ENCODE measurements at places on chromosomes 11 and 22.

DNA sequence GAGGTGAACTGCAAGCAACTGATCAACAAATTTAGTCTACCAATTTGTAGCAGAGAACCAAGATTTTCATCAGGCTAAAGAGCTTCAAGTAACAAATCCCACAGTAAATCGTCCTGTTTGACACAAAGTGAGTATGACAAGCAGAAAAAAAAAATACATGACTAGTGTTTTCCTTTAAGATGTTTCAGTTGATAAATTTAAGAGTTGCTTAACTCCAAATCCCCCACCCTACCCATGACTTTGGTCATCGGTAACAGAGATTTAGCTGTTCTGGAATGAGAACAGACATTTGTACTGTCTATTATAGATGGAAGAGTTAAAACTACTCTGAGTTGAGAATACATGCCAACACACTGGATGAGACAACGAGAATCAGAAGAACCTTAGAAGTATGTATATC lies 165.0 kb upstream of the MTMR2 start:
- DNase-seq, result no peak

GRCh38 chr22:17566776-17567175 lies 3.5 kb downstream of the SLC25A18 start:
- DNase-seq, result no peak

- no peak for DNase-seq
These were observed 22.9 kb upstream of the RCE1 start for GRCh38 chr11:66820381-66820780.

DNA sequence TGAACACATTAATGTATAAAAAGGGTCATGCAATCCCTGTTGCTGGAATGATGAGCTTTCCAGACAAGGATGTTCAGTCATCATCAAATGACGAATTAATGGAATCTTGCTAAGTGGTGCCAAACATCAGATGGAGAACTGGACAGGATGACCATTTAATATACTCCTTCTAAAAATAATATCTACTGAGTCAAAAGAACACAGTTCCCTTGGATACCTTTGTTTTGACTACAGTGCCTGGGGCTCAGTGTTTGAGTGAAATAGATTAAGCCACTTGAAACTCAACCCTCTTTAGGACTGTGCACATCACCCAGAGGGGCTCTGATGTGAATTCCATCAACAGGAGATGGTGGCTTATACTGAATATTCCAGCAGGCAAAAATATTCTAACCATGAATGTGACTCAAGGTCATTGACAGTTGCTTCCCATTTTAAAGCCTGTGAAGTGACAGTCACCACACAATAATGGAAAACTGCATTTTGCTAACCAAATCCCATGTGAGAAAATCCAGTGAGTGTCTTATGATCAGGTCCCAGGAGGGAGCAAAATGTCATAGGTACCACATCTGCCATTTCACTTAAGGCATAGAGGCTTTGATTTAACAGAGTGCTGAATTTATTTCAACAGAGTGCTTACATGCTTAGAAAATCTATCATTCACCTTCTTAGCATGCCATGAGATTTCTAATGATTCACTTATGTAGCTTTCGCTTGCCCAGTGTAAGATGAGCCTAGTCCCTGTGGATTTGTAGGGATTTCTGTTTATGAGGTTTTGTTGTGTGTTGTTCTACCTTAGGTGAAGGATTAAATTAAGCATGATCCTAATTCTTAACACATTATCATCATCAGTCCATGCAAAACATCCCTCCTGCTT lies 41.3 kb upstream of the SLN start:
- no peak for DNase-seq

- DNase-seq, result no peak
These were observed 54.6 kb downstream of the LRRC32 start for GRCh38 chr11:76615950-76616349.

- DNase-seq, result no peak
These were observed 98.6 kb upstream of the AKIP1 start for GRCh38 chr11:8812438-8812837.

DNA sequence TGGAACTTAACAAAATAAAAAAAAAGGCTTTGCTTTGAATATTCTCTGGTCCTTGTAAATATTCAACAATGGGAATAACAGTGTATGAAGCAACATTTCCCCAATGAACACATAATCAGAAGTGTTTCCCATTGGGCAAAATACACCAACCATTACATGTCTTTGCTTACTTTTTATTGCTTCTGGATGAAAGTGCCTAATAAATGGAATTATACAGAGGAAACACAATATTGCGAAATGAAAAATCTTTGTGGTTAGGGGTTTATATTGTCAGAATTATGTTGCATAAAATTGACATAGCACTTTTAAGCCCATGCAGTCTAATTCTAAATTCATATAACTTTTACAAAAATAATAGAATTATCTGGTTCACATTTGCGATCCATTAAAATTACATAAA lies 386.4 kb downstream of the DCDC1 start:
- no peak for DNase-seq

DNA sequence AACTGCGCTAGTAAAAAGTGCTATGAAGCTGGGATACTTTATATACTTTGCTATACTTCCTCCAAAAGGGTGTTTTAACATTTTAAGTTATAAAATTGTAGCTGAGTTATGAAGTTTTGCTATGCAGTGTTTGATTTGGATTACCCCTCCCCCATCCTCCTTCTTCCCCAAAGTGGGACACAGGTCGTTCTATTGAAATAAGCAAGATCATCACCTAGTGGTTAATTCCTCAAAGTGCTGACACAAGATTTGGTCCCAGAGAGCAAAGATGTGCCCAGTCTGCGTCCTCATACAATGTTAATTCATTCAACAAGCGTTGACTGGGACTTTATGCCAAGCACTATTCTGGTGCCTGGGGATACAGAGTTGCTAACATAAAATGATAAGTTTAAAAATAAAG lies 78.5 kb downstream of the SPON1 start:
- no peak for DNase-seq

- DNase-seq, result no peak
These were observed 17.4 kb downstream of the POU2F3 start for GRCh38 chr11:120257346-120257745.

GRCh38 chr11:119696378-119697222 lies 32.4 kb downstream of the NECTIN1 start:
- no peak for DNase-seq

GRCh38 chr11:30447058-30447640 lies 124.2 kb downstream of the ARL14EP start:
- DNase-seq, result no peak

DNA sequence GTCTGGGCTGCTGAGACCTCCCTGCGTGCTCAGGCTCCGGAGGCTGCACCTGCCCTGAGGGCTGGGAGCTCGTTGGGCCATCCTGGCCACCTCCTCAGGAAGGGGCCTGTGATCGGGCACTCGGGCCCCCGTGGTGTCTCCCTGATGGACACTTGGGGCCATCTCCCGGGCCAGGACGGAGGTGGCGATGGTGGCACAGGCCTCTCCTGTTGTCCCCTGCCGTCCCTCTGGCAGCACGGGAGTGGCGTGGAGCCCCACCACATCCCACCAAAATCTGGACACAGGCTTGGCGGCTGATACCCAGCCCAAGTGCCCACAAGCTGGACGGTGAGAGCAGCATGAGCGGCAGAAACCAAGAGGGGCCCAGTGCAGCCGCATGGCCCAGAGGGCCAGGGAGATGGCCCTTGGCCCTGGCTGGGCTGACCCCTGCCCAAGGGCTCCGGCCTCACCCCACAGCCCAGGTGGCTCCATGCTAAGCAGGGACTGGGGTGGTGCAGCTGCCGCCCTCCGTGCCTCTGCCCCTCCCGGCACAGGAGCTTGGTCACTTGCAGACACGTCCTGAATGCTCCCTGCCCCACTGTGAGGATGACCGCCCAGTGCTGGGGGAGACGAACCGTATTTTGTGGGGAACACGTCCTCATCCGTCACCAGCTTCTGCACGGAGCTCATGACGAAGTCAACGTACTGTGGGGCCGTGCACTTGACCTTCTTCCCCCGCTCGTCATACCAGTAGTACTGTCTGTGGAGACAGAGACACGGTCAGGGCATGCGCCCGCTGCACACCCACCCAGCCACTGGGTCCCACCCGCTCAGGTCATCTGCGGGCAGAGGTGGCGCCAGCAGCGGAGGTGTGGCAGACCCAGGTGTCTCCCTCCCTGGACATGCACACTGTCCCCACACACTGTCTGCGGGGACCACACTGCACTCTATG lies 15.6 kb downstream of the MOB2 start:
- DNase-seq, result no peak

- DNase-seq, result no peak
These were observed 58.4 kb downstream of the ABTB2 start for GRCh38 chr11:34299284-34299972.

- peak; percentile 8 for DNase-seq
These were observed 7.4 kb downstream of the ETS1 start for GRCh38 chr11:128579798-128580504.

DNA sequence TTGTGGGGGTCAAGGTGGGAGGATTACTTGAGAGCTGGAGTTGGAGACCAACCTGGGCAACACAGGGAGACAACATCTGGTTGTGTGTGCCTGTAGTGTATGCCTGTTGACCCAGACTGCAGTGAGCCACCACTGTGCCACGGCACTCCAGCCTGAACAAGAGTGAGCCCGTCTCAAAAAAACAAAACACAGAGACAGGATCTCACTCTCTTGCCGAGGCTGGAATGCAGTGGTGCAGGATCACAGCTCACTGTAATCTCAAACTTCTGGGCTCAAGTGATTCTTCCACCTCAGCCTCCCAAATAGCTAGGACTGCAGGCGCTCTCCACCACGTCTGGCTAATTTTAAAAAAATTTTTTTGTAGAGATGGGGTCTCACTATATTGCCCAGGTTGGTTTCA lies 112.5 kb downstream of the SGSM3 start:
- no peak for DNase-seq

- DNase-seq, result no peak
These were observed 6.3 kb upstream of the PC start for GRCh38 chr11:66964495-66964894.

DNA sequence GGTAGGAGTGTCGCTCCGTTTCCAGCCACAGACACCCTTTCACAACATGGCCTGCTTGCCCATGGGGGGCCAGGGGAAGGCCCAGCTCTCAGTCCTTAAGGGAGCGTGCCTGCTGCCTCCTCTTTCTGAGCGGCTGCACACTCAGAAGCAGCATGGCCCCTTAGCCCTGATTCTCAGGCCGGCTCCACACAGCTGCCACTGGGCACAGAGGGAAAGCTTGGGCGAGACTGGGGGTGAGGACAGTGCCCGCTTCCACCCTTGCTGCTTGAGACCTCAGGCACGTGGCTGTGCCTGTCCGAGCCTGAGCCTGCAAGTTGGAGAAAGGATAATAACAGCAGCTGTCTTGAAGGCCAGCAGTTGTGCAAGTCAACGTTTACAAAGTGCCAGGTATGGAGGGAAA lies 416.3 kb downstream of the SHANK2 start:
- DNase-seq, result no peak

DNA sequence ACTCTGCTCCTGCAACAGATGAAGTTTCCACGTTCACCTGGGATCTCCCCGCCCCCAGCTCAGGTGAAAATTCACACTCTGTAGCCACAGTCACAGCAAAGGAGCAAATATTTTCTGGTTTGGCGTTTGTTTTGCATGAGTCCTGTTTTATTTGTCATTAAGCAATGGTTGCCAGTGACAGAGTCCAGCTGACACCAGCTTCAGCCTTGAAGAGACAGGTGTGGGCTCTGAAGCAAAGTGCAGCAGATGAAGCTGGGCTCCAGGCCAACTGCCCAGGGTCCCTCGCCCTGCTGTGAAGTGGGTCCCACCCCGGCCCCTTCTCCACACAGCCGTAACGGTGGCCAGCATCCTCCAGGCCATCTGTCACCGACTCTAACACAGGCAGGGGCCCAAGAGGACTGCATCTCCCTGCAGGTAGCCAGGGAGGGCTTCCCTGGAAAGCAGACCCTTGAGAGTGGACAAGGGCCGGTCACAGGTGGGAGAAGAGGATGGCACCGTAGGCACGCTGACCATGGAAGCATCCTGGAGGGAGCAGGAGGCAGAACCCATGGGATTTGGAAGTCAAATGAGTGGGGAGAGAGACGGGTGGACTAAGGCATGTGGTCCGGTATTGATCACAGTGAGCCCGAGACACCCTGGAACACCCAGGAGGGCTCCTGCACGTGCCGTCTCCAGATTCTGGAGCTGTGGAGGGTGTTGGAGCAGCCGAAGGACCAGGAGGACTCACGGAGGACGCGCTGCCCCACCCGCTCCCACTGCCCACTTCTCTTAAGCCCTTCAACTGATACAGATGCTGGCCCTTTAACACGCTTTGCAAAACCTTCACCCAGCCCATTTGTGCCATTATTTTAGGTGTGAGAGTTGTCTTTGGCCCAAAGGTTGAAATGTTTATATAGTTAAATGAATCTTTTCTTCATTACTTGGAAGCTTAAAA lies 294.5 kb downstream of the BRD1 start:
- DNase-seq, result no peak

DNA sequence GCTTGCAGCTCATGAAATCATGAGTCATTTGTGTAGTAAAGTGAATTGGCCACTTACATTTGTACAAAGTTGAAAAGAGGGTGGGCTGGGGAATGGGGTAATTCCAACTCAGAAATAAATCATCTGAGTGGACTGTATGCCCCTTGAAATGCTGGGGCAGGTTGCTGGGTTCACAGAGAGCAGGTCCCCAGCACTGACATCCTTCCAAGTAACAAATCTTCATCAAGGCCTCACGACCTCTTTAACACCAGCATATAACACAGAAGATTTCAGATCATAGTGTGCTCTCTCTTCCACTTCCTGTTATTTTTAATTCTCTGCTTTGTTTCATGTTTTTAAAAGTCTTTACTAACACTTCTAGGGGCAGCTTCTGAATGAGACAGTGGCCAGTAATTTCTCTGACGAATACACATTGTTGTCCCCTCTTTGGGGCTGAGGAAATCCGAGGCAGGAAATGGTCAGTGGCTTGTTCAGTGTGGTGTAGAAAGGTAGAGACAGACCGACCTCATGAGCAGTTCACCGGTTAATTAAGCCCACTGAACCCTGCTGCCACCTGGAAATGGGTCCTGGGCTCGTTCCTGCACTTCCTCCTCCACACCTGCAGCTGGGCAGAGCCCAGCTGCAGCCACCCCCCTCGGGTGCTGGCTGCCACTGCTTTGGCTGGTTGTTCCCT lies 127.7 kb downstream of the MAML2 start:
- DNase-seq, result peak; percentile 46

DNA sequence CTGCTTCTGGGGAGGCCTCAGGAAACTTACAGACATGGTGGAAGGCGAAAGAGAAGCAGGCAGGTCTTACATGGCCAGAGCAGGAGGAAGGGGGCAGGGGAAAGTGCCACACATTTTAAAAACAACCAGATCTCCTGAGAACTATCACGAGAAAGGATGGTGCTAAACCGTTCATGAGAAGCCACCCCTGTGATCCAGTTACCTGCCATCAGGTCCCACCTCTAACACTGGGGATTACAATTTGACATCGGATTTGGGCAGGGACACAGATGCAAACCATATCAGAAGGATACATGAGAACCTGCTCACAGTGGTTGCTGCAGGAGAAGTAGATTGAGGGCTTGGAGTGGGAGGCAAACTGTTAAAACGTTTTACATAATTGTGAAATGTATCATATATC lies 152.2 kb downstream of the ADAMTS15 start:
- DNase-seq, result no peak

DNA sequence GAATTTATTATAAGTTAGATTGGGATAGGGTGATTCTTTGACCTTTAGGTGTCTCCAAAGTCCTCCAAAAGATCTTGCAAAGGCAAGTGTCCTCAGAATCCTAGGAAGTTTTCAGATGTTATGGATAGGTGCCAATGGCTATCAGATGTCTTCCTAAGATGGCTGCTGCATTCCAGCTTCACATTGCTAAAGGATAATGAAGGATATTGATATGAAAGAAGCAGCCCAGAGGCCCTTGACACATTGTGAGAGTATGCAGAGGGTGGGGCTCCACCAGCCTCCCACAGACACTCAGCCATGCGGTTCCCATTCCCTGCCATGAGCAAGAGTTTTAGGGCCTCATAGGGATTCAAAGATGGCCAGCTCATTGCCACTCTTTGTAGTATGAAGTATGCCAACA lies 22.3 kb upstream of the GLYATL2 start:
- no peak for DNase-seq
